ENCODE measurements at places on chromosomes 5 and 9.

DNA sequence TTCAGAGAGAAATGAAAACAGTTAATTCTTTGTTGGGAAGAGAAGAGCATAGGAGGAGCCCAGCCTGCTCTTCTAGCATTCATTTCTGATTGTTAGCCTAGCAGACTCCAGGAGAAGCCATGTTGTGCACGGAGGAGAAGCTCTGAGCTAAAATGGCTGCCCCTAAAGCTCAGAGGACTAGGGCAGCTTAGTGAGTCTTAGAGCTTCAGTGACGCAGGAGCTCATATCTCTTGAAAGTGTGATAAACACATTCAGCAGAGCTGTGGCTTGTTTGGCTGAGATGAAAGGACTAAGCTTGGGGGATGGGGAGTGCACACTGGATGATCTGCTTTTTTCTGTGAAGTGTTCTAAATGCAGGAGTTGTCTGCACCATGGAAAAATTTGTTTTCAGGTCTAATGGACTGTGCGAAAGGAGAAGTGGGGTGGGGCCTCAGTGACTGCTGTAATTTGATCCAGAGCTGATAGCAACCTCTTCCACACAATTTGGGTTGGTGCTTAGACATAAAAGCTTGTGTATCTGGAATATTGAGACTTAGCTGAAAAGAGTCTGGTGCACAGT, 58.5 kb downstream of the ZNF462 start:
- no peak for DNase-seq

DNA sequence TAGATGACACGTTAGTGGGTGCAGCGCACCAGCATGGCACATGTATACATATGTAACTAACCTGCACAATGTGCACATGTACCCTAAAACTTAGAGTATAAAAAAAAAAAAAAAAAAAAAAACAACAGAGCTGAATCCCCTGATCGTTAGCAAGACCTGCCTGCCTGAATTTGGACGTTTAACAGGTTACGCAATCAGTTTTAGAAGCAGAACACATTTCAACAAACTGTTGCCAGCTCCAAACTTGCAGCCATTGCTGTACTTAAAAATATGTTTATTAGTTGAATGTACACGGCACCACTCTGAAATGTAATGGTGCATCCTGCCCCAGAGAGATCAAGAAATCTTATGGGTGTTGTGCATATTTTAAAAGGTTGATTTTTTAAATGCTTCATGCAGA, 680.0 kb downstream of the TLE4 start:
- DNase-seq: no peak

- DNase-seq: no peak
Observed at GRCh38 chr9:129005336-129005997, 22.7 kb downstream of the SH3GLB2 start.

DNA sequence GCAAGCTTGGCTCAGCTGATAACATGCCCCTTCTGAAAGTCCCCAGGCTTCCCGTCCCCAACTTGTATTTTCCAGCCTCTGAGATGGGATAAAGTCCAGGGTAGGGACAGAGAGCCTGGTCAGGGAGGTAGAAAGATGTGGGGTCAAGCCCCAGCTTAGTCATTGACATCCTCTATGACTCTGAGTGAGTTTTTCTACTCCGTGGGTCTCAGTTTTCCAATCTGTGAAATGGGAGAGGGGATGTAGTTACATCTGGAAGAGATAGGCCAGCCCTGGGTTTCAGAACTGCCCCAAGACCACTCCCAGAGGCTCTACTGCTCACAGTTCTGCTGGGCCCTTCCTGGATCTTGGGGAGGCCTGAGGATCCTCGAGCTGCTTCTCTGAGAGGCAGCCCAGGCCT, 3.1 kb downstream of the GPRIN1 start:
- DNase-seq: no peak

GRCh38 chr5:155010881-155011280, 2.7 kb upstream of the KIF4B start:
- no peak for DNase-seq

DNA sequence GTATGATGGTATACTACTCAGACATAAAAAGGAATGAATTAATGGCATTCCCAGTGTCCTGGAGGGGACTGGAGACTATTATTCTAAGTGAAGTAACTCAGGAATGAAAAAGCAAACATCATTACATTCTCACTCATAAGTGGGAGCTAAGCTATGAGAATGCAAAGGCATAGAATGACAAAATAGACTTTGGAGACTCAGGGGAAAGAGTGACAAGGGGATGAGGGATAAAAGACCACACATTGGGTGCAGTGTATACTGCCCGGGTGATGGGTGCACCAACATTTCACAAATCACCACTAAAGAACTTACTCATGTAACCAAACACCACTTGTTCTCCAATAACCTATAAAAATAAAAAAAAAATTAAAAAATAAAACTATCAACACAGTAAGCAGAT, 587.3 kb upstream of the RGMB start:
- DNase-seq: no peak

DNA sequence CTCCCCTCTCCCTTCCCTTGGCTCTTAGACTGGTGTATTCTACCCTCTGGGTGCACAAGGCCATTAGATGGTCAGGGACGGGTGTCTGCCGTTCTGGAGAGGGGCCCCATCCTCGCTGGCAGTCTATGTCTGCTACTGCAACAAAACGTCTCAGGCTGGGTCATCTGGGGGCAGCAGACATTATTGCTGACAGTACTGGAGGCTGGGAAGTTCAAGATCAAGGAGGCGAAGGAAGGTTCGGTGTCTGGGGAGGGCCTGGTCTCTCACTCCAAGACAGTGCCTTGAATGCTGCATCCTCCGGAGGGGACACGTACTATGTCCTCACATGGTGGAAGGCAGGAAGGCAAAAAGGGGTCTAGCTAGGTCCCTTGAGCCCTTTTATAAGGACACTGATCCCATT, 93.4 kb upstream of the COL5A1 start:
- no peak for DNase-seq

DNA sequence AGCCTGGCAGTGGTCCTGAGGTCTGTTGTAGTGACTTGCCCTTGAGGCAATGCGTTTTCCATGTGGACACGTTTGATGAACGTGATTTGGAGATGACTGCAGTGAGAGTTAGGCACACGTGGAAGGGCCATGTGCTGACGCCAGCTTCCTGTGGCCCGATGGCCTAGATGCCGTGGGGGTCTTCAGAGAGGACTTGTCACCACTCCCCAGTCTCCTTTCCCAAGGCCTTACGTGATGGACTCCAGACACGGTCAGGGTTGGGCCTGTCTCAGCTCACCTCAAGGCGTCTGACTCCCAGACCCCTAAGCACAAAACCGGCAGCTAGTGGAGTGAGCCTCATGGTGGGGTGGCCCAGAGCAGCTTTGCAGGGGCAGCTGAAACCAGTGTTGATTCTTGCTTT, 92.9 kb downstream of the ANGPTL2 start:
- no peak for DNase-seq

GRCh38 chr5:1919209-1919566, 36.5 kb upstream of the IRX4 start:
- no peak for DNase-seq

- no peak for DNase-seq
Observed at GRCh38 chr9:130432362-130432761, 12.4 kb upstream of the ASS1 start.

- DNase-seq: no peak
Observed at GRCh38 chr9:77800924-77801551, 152.9 kb upstream of the GNA14 start.

DNA sequence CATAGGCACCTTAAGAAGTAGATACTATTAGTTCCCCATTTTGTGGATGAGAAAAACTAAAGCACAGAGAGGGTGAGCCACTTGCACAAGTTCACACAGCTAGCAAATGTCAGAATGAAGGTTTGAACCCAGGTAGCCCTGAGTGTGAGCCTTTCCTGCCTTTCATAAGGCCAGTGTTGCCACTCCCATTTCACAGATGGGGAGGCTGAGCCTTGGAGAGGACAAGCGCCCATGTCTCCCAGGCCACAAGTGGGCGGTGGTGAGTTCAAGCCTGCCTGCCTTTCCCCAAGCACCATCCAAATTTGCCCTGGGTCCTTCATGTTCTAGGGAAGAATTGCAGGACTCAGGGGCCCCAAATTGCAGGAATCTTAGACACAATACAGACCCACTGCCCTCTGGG, 50.6 kb downstream of the LHX2 start:
- no peak for DNase-seq

DNA sequence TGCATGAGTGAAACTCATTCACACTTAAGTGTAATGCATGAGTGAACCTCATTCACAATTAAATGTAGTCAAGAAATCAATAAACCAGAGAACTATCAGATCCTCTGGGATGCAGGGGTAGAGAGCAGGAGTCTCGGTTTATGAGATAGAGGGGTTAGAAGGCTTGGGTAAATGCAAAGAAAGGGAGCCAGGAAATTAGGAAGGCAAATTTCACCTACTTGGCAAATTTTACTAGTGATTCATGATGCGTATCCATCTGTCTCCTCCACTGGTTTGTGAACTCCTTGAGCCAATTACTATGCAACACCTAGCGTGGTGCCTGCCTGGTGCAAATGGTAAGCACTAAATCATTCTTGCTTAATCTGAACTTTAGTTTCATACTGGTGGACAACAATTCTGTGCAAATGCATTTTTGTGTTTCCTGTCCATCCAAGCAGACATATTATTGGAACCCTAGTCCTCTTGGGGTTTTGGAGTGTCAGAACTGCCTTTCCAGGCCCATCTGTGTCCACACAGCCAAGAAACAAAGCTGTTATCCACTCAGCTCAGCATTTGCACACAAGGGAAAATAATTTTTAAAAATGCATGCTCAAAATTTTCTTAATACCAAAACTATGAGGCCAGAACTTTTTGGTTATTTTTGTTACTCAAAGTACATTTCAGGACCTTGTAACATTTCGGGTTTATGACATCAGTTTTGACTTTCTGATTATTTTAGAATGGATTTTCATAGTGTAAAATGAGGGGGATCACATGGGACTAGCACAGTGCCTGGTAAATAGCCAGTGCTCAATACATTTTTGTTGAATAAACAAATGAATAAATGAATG, 5.2 kb downstream of the HAPLN1 start:
- DNase-seq: no peak

DNA sequence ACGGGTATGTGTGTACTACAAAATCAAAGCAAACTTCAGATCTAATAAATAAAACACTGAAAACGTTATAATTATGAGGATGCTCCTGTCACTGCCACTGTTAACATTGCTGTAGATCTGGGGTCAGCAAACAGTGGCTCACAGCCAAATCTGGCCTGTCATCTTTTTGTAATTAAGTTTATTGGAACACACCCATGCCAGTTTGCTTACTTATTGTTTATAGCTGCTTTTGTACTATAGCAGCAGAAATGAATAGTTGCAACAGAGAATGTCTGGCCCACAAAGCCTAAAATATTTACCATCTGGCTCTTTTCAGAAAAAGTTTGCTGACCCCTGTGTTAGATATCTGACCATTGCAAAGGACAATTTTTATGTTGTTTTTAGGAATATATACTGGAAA, 32.1 kb downstream of the PRRC1 start:
- DNase-seq: no peak

- DNase-seq: no peak
Observed at GRCh38 chr5:17929171-17929570, 294.9 kb downstream of the TAF11L14 start.

DNA sequence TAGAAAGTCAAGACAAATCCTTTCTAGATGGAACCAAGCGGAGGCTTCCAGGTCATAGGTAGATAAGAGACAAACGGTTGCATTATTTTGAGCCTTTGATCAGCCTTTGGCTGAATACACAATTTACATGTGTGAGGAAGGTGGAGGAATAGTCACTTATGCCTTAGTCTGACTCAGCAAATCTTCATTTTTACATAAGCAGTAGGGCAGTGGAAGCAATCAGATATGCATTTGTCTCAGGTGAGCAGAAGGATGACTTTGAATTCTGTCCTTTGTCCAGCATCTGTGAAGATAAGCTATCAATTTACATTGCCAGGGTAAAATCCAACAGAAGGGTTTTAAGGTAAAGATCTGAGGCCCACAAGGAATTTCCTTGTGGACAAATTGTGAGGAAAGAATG, 23.8 kb downstream of the TUSC1 start:
- DNase-seq: no peak

DNA sequence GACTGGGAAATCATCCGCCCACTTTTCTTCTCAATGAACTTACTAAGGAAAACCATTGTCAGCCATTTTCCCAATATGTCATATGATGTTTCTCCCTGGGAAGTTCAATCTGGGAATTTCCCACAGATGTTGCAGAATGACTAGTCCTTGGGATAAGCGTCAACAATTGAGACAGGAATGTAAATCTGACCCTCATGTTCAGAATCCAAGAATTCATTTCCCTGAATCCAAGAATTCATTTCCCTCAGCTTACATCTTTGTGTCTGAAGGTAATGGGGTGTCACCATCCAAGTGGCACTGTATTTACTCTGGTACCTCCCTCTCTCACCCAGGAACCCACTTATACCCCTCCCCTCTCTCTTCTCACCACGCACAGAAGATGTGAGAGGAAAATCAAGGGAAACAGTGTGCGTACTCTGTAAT, 7.4 kb downstream of the KLF9 start:
- peak; percentile 23 for DNase-seq

- DNase-seq: peak; percentile 64
Observed at GRCh38 chr5:93503598-93504067, 77.4 kb downstream of the NR2F1-AS1 start.

- no peak for DNase-seq
Observed at GRCh38 chr5:141942185-141942857, 15.7 kb downstream of the PCDH12 start.

- no peak for DNase-seq
Observed at GRCh38 chr9:98687911-98688310, 20.8 kb downstream of the GABBR2 start.

DNA sequence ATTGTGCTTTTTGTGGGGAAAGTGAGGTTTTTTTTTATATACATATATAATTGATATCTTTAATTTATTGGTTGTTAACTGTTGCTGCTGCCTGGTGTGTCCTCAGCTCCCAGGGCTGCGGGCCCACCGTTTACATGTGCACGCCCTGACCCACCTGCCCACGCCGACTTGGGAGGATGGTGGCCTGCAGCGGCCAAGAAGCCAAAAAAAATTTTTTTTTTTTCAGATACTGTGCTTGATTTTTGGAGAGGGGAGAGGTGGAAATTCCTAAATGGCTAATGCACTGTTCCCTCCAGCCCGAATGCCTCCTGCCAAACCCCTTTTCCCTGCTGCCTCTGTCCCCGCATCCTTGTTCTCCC, 32.0 kb upstream of the HMCN2 start:
- DNase-seq: no peak
